NCI-H1694 (cell line): ENCODE measurements at places on chromosomes 12 and 14.

DNA sequence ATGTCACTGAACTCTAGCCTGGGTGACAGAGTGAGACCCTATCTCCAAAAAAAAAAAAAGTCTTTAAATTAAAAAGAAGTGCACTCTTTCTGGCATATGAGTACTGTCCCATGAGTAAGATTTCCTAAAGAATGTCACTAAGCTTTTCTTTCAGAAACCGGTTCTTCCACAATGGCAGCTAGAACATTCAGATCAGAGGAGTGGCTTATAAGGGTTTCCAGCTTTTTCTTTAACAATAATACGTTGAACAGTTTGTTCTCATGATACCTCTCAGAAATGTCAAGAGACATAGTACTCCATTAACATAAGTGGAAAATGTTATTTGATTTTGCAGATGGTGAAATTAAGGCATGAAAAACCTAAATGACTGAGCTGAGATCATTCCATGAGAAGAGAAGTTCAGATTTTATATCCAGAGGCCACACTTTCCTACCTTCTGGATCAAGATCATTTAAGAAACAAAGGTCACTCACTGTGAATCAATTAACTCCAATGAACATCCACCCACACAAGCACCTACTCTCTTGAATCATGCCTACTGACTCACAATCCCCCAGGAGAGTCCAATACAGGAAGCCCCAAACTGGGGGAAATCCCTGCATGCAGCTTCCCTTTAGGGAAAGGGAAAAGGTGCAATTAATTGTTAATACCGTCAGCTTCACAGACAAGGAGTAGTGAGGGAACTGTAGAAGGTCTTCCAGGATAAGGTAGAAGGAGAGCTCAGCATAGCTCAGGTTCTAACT, 86.9 kb downstream of the SPTSSA start:
- no peak for DNase-seq

DNA sequence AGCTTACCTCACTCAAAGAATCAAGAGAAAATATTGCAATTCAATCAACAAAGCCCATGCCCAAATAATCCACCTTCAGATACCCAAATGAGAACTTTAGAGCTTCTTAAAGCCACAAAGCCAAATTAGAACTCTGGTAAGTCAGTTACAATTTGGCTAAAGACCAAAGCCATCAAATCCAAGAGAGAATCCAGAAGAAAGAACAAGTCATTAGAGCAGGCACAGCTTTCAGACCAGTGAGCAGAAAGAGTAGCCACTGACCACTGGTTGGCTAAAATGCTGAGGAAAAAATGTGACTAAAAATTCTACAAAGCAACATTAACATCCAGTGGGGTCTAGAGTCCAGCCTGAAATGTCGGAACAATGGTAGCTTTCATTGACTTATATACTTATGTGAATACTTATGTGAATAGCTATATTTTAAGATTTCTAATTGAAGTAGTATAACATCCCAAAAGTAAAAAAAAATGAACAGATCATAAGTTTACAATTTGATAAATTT, 735.2 kb upstream of the TBX3 start:
- DNase-seq = no peak

DNA sequence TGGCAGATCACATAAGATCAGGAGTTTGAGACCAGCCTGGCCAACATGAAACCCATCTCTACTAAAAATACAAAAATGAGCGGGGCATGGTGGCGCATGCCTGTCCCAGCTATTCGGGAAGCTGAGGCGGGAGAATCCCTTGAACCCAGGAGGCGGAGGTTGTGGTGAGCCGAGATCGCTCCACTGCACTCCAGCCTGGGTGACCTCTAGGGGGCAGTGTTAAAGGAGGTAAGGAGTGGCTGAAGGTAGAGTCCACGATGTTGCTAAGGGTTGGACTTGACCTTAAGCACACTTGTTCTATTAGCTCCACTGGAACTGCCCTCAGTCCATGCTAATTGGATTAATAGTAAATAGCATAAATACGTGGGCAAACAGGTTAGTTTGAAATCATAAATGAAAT, 62.4 kb upstream of the PSMC1 start:
- DNase-seq = no peak

- DNase-seq = no peak
Measured at GRCh38 chr12:96083020-96083719, 47.8 kb upstream of the LTA4H start.

DNA sequence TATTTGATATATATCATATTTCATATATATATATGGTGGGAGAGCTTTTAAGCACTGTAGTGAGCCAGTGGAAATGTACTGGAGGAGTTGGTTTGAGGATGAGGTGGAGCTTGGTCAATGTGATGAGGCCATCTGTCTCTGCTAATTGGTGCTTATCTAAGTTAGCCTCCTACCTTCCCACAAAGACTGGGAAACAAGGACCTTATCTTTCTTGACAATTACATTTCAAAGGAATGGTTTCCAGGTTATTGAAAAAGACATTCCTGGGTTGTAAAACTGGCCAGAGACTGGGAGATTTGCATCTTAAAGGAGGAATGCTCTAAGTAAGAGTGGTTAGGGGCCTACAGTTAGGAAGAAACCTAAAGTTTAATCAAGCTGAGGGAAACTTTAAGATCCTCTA, 212.8 kb upstream of the SYT1 start:
- no peak for DNase-seq

DNA sequence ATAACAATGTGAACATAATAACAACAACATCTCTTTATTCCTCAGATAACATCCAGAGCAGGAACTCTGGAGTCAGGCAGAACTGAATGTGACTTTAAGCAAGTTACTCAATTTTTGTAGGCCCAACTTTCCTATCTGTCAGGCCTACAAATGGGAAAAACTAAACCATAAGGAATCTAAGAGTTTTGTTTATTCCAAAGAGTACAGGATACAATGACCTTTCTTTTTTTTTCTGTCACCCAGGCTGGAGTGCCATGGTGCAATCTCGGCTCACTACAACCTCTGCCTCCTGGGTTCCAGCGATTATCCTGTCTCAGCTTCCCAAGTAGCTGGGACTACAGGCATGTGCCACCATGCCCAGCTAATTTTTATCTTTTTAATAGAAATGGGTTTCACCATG, 9.4 kb downstream of the LPCAT3 start:
- DNase-seq = no peak

GRCh38 chr12:120495186-120495730, 655 bp upstream of the DYNLL1 start:
- DNase-seq = no peak

DNA sequence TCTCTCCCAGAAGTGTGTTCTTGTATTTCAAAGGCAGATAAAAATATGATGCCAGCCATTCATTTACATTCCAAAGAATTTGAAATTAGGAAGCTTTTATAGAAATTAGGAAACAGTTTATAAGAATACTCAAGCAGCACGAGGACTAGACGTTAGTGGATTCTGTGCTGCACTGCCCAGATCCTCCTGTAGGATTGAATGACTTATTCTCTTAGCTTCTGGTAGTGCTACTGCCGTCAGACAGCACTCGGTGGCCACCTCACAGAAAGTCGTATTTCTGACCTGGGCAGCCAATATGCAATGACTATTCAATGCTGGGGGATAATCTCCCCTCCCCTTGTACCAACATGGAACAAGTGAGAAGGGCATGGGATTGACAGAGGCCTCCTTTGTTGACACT, 326.4 kb downstream of the RPL10L start:
- DNase-seq = no peak

- DNase-seq = no peak
Measured at GRCh38 chr14:31239741-31240140, 32.1 kb upstream of the HECTD1 start.

DNA sequence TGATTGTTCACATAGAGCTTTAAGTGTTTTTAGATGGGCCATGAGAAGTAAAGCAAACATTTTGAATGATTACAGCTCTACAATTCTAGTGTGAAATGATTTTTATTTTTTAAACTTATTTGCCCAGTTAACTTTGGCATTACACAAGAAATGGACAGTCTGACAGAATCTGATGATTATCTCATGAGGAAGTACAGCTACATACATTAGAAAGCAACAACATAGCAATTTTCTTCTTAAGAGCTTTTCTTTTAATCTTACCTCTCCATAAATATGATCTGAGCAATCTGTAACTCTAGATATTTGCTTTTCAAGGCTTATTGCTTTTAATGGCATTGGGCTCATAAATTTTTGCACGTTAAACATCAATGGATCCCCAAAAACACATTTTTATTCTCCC, 26.5 kb upstream of the PPP1R12A start:
- DNase-seq = no peak

DNA sequence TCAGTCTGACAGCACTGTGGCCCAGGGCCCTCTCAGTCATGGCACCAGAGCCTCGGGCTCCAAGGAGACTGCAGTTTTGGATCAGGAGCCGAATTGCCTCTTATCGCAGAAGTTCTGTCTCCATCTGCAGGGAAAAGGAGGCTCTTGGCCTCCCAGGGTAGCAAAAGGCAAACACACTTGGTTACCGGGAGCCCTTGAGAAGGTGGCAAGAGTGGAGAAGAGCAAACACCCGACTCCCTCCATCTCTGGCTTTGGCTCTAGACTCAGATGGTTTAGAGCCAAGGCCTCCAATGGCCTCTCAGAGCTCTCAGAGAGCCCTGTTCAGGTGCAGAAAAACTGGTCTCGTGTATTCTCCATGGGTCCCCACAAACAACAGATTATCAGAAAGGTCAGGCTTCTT, 44.6 kb downstream of the NINJ2 start:
- no peak for DNase-seq

DNA sequence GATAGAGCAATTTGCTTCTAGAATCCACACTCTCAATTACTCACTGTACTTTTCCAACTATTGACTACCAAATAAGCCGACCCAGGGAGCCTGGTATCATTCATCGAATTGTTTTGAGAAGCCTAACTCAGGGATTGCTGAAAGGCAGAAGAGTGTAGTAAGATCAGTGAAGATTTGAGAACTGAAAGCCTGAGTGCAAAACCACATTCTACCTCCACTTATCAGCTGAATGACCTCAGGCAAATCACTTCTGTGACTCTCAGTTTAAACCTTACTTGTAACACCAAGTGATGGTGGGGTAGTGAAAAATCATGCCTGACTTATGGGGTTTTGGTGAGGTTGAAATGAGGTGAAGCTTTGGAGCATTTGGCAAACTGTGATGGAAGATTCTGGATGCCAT, 126.1 kb upstream of the MAX start:
- no peak for DNase-seq

DNA sequence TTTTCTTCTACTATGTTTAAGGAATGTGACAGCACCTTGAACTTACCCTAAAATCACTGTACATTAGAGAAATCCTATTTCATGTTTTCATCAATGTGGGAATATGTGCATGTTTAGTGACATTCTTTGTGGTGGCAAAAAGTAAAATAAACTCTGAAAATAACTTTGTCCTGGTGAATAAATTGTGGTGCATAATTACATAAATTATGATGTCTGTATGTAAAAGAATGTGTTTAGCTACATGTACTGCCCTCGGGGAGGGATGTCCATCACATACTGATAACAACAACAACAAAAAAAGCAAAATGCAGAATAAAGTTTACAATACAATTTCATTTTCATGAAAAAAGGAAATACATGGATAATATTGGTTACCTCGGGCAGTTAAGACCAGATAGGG, 157.3 kb downstream of the METTL25 start:
- no peak for DNase-seq

GRCh38 chr12:109847142-109847735, 14.0 kb upstream of the TRPV4 start:
- DNase-seq = no peak
